T-helper 17 cell (primary cell): ENCODE measurements at places on chromosomes 7 and 10. TPM values are rescaled to one million over a fixed set of nuclear protein-coding genes. Genes with fewer than 3 reads are reported as not detected.

The ELN gene
- total RNA-seq: not detected

The EIF5AL1 gene
- 0.12 TPM for total RNA-seq

GRCh38 chr7:38660427-38661099 is 29.4 kb upstream of the AMPH start:
- H3K36me3 ChIP-seq: peaks cover 7% of the 10 kb centered on the region
- DNase-seq: no peak
- H3K4me3 ChIP-seq: no peak overlapping the region

The MEST gene
- 4.6 TPM for total RNA-seq

- H3K36me3 ChIP-seq: peaks cover 4% of the 10 kb centered on the region
- H3K27ac ChIP-seq: no peak overlapping the region
- no peak for DNase-seq
- no peak overlapping the region for H3K4me3 ChIP-seq
- peaks cover 22% of the 10 kb centered on the region for H3K4me1 ChIP-seq
- peaks cover 1% of the 10 kb centered on the region for H3K27me3 ChIP-seq
Measured at GRCh38 chr7:27032839-27033238, 63.0 kb downstream of the HOXA1 start.
